ENCODE measurements at places on chromosomes 12 and 14.

GRCh38 chr12:94732367-94732990, 82.1 kb upstream of the TMCC3 start:
- DNase-seq: peak; percentile 31

DNA sequence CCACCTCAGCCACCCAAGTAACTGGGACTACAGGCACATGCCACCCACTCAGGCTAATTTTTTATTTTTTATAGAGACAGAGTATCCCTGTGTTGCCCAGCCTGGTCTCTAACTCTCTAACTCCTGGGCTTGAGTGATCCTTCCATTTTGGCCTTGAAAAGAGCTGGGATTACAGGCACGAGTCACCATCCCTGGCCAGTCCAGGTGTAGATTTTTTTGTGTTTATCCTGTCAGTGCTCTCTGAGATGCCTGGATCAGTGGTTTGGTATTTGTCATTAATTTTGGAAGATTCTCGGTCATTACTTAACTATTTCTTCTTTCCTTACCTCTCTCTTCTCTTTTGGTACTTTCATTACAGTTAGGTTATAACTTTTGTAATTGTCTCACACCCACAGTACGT, 5.3 kb upstream of the HIF1A start:
- DNase-seq: no peak

GRCh38 chr14:96626916-96627315, 124.7 kb downstream of the PAPOLA start:
- peak; percentile 6 for DNase-seq

- DNase-seq: no peak
Measured at GRCh38 chr12:93638095-93638494, 39.1 kb upstream of the CRADD start.

- DNase-seq: no peak
Measured at GRCh38 chr14:96624661-96625425, 122.7 kb downstream of the PAPOLA start.

DNA sequence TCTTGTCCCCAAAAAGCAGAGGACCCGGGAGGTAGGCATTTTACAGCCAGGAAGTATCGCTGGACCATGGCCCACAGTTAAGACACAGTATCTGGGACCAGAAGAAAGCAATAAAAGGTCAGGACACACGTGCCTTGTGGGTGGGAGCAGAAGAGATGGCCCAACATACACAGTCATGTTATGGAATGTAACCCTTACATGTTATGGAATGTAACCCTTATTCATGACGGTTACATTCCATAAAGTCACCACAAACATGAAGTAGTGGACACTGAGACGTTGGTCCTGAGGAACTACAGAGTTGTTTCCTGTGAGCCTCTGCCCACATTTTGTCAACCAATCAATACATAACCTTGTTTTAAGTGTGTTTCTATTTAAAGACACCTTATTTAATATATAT, 285.6 kb upstream of the FKBP4 start:
- DNase-seq: no peak

DNA sequence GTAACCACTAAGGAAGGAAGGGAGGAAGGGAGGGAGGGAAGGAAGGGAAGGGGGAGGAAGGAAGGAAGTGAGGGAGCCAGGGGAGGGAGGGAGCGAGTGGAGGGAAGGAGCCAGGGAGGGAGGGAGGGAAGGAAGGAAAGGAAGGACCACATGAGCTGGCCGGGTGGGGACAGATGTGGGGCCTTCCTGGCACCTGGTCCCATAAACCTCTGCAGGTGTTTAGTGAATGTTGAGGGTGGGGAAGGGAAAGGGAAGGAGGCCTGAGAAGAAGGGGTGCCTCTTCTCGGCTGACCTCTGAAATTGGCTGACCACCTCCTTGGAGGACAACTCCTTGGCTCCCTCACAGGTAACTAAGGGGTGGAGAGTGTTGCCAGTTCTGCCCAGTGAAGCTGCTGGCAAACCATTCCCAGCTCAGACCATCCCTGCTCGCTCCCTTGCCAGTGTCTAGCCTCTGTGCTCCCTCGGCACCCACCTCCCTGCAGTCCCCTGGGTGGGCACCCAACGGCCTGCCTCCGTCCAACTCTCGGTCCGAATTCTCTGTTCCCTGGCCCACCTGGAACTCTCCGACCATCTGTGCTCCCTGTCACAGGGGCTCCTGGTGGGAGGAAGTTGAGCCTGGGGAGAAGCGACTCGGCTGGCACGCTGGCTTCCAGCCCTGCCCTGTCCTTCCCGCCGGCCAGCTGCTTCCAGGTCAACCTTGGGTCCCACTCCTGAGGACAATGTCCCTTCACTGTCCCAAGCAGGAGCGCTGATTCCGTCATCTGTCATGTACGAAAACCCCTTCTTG, 12.2 kb upstream of the PPP1R13B start:
- DNase-seq: peak; percentile 22

DNA sequence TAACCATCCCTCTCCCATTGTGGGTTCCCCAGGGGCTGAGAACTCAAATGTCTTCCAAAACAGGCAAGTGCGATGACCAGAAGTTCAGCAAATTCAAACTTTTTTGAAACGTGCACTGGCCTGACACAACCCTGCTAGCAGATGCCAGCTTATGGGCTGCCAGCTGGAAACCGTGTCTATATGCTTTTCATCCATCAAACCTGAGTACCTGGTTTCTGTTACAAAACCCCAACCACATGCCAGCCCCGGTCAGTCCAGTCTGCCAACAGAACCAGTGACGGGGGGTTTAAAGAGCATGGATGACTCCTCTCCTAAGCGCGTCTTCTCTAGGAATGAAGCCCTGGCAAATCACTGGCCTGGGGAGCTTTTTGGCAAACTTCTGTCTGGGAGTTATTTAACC, 189.7 kb downstream of the TTC7B start:
- DNase-seq: no peak

- no peak for DNase-seq
Measured at GRCh38 chr14:102663440-102663839, 71.0 kb downstream of the RCOR1 start.

DNA sequence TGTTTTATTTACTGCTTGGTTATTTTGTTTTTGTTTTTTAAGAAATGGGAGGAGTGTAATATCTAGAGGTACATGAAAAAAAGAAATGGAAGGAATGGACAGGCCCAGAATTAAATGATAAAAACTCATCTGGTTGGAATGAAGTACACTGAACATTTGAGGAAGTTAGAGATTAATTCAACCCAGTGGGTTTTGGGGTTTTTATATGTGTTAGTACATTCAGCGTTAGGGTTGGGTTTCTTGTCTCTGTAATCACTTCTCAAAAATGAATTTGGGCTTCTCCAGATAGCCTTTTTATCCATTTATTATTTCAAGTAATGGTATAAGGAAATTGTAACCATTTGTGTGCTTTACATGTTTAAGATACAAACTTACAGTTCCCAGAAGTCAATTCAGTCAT, 19.5 kb upstream of the NUP107 start:
- no peak for DNase-seq

DNA sequence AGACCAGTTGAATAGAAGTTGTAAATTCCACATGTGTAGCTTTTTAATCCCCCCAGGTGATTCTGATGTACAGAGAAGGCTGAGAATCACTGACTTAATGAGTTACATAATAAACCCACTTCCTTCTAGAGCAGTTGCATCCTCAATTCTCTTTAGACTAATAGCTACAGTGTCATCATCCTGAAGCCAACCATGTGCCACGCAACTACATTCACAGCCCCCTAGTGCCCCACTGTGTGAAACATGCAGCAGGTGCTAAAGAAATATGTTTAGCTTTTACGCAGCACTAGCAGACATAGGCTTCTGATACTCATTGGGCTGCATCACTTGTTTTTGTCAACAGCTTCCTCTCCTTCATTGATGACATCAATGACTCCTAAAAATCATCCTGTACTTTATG, 1168.3 kb downstream of the BCL11B start:
- no peak for DNase-seq

DNA sequence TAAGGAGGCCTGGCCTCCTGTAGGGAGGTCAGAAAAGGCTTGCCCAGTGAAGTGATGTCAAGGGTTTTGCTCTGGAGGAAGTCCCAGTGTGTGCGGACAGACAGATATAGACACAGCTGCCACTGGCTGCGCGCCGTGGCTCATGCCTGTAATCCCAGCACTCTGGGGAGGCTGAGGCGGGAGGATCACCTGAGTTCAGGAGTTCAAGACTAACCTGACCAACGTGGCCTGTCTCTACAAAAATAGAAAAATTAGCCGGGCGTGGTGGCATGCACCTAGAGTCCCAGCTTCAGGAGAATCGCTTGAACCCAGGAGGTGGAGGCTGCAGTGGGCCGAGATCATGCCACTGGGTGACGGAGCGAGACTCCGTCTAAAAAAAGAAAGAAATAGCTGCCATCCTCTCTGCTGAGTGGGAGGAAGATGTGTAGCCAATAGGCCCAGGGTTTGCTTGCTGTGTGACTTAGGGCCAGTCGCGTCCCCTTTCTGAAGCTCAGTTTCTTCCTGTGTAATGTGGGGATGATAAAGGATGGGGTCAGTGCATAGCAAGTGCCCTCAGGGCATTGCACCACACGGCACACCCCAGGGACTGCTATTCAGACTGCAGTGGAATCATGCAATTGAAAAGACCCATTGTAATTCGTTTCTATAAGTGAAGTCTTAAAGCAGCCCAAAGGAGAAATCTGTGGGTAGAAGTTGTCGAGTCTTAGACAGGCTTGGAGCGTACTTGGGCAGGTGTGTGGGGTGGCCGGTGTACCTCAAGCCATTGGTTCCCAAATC, 18.7 kb upstream of the MLEC start:
- DNase-seq: no peak

- peak; percentile 69 for DNase-seq
Measured at GRCh38 chr14:54420478-54421142, 20.6 kb downstream of the CNIH1 start.

GRCh38 chr12:31522607-31523006, 68.3 kb downstream of the DENND5B start:
- no peak for DNase-seq

DNA sequence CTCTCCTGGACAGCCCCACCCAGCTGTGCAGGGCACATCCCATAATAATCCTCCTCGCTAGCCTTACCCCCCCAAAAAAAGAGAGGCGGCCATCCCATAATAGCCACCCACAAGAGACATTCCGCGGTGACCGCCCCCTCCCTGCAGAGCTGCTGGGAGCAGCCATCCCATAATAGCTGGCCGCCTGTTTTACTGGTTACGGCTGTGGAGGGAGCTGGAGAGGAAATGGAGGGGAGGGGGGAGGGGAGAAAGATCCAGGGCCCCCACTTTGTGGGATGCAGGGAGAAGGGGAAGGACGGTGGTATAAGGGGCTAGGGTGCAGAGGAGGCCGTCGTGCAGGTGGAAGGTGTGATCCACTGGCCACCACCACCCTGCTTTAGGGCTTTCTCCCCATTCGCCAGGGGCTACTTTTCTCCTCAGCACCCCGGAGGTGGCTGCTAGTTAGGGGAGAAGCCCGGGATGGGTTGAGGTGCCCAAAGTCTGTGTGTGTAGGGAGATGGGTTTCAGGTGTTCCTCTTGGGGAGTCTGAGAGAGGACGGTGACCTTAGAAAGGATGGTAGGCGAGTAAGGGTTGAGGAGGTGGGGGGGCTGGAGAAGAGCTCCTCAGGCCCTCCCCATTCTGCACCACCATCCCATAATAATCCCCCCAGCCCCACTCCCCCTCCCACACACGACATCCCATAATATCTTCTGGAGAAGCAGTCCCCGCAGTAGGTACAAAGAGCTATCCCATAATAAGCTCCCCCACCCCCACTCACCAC, 6.0 kb upstream of the CHD4 start:
- peak; percentile 69 for DNase-seq

DNA sequence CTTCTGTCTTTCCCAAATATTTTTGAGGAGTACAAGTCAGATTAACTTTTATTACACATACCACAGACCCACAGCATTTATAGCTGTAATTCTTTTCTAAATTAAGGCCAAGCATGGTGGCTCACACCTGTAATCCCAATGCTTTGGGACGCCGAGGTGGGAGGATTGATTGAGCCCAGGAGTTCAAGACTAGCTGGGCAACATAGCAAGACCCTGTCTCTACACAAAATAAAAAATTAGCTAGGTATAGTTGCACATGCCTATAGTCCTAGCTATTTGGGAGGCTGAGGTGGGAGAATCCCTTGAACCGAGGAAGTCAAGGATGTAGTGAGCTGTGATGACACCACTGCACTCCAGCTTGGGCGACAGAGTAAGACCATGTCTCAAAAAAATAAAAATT, 7.0 kb downstream of the DUSP16 start:
- DNase-seq: no peak

DNA sequence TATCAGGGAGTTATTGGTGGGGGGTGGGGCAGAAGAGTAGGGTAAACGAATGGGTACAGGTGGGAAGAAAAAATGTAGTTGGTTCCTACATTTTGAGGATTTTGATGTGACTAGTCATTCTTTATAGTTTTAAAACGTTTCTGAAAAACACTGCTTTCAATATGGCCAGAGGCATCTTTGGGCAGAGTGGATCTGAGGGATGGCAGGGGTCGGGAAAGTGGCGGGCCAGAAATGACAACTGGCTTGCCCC, 527 bp upstream of the ATP23 start:
- DNase-seq: no peak

DNA sequence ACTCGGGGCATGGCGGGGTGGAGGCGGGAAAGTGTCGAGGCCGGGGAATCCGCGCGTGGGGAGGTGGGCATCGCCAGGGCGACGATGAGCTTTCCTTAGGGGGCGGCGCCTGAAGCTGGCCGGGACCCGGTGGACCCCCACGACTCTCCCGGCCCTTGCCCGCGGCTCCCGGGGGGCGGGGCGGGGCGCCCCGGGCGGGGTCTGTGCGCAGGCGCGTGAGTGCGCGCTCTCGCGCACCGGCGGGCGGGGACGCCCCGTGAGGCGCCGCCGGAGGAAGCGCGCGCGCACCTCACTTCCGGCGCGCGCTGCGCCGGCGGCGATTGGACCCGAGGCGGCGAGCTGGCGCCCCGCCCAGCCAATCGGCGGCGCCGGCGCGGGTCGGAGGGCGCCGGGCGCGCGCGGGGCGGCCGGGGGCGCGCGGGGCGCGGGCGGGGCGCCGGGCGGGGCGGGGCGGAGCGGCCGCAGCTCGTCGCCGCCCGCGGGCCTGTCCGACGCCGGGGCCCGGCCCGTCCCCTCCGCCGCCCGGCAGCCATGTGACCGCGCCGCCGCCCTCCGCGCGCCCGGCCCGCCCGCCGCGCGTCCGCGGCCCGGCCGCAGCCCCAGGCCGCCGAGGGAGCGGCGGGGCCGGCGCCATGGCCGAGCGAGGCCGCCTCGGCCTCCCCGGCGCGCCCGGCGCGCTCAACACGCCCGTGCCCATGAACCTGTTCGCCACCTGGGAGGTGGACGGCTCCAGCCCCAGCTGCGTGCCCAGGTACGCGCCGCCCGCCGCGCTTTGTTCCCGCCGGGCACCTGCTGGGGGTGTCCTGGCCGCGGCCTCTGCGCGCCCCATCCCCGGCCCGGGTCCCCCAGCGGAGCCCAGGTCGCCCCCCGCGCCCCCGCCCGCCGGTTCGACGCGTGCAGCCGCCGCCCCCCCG, at the start of gene PACS2:
PACS2 (plus strand) TSS at position 462 of the 914 bp plus-strand sequence; CDS start at position 633, 171 bp downstream.
- DNase-seq: peak; percentile 100

- DNase-seq: no peak
Measured at GRCh38 chr14:99163446-99163845, 108.6 kb downstream of the BCL11B start.

- peak; percentile 99 for DNase-seq
Measured at GRCh38 chr14:74922752-74923401, at the start of gene RPS6KL1. Gene RPS6KL1, minus strand, starts transcription at chr14:74923260. Its CDS starts 1,719 bp downstream, at chr14:74921541.

Data from D341Med (cell line).